Inflammatory macrophage treated with lipopolysaccharide for 4 hours (primary cell): ENCODE measurements at places on chromosomes 12 and 14.

GRCh38 chr12:75674393-75674792 lies 163.0 kb upstream of the KRR1 start:
- no peak for DNase-seq

DNA sequence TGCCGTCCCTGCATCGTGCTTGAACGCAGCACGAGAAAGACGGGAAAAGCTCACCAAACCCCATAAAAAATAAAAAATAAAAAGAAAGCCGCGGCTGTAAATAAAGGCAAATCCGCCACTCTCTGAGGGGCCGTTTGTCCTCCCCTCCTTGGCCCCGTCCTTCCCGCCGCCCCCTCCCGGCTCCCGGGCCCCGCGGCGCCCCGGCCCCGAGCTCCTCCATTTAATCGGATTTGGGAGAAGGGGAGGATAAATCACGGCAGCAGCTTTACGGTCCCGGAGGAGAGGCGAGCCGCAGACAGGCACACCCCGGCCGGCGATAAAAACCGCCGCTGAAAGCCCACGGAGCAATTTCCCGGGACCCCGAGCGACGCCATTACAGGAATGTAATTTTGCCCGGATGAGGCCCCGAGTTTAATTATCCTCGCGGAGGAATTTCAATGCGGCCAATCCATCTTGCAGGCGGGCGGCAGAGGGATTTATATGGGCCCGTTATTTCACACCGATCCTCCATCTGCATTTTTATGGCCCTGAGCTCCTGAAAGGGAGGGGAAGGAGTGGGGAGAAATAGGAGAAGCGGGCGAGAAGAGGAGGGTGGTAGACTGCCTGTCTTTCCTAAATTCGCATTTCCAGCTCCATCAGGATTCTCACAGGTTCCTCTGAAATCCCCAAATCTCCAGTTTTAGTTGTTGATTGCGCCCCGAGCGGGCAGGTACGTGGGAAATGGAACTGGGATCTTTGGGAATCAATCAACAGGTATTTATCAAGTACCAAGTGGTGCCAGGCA lies 1.3 kb upstream of the ATP5MC2 start:
- no peak for DNase-seq

DNA sequence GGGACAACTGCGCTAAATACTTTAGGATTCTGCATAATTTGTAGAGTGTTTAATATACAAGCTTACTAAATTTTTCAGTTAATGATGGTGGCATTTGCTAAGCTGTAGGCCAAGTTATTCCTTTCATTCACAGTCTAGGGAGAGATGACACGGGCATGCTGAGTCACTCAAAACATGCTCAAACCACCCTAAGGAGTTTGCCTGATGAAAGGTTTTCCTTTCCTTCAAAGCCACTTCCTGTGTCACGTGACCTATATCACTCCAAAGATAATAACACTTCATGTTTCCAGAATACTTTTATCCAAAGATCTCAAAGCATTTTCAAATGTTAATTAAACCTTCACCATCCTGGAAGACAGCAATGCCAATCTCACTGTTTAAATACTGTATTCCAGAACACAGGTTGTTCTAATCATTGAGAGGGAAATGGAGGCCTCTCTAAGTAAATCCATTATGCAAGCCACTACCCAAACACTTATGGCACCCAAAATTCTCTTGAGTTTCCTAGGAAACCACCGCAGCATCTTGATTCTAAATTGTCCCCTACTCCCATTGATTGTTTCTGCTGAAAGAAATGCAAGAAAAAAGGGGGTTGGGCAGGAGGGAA lies 207.0 kb upstream of the CDKN3 start:
- no peak for DNase-seq

- no peak for DNase-seq
These were observed 1.0 kb upstream of the NRIP2 start for GRCh38 chr12:2835691-2836403.

- DNase-seq, result no peak
These were observed 559 bp upstream of the LMBR1L start for GRCh38 chr12:49111206-49111605.

GRCh38 chr12:64742416-64742815 lies 16.8 kb downstream of the GNS start:
- peak; percentile 76 for DNase-seq

GRCh38 chr12:16385782-16386646 lies 38.6 kb downstream of the MGST1 start:
- peak; percentile 36 for DNase-seq

DNA sequence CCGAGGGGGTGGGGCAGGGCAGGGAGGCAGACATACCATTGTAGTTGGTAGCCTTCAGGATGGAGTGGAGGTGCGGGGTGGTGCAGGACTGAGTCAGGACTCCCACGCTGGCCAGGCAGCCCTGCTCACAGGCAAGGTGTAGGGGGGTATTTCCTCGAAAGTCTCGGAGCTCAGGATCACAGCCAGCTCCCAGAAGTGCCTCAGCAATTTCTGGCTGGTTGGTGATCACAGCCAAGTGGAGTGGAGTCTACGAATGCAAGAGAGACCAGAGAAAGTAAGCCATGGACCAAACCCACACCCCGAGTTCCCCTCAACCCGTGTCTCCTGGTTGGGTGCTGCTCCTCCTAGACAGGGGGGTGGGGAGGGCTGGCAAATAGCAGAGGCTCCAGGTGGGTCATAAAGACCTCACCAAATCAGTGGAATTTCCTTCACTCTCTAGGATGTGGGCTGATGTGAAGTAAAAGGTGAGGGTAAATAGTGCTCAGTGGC lies 1.4 kb downstream of the NFKBIA start:
- DNase-seq, result peak; percentile 47

DNA sequence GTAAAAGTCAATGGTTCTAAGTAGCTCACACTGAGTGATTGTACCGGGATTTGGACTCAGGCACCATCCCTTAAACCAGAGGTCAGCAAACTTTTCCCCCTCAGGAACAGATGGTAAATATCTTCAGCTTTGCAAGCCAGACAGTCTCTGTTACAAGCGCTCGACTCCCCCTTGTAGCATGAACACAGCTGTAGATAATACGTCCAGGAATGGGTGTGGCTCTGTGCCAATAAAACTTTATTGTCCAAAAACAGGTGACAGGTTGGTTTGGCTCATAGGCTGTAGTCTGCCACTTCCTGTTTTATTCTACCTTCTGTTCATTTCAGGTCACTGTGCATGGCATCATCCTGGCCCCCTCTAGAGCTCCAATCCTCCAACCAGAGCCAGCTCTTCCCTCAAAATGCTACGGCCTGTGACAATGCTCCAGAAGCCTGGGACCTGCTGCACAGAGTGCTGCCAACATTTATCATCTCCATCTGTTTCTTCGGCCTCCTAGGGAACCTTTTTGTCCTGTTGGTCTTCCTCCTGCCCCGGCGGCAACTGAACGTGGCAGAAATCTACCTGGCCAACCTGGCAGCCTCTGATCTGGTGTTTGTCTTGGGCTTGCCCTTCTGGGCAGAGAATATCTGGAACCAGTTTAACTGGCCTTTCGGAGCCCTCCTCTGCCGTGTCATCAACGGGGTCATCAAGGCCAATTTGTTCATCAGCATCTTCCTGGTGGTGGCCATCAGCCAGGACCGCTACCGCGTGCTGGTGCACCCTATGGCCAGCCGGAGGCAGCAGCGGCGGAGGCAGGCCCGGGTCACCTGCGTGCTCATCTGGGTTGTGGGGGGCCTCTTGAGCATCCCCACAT lies 7.6 kb downstream of the BDKRB1 start:
- DNase-seq, result no peak

- DNase-seq, result no peak
These were observed 370.2 kb downstream of the DPF3 start for GRCh38 chr14:72523424-72524294.

DNA sequence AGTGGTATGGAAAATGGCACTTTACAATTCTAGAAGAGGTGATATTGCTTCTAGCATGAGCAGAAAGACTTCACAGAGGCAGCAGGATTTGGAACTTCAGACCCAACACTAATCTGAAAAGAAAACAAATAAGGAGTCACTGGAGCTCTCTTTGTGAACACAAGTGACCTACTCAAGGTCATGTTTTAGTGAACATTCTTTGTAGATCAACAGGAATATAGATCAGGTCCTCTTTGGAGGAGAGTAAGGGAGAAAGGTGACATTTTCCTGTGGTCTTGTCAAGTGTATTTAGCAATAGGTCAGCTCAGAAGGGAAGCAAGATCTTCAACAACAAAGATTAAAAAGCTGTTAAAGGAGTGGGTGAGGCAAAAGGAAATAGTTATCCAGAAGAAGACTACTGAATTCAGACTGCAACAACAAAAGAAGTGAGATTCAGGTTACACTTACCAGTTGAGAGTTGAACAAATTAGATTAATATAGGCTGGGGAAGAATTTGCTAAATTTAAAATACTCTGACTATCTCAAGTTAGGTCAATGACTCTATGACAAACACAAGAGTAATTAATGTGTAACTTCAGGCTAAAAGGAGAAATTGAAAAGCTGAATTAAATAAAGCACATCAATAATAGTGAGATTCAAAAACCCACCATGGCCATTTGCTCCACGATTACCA lies 528.2 kb downstream of the RPS29 start:
- no peak for DNase-seq

DNA sequence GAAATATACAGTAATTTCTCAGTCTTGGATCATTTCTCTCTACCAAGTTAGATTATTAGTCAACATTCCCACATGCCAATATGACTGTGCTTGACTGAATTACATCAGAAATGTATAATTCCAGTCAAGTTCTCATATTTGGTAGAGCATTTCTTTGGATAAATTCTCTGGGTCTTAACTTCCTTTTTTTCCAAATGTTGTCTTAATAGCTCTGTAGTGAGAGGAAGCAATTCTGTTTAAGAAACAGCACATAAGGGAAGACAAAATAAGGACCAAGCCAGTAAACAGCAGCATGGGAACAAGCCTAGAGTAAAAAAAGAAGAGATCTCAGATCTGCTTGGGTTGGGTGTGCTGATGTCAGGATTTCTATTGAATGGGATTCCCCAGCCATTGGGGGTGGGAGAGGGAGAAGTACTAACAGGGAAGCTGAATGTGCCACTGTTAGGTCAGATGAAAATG lies 14.2 kb upstream of the DYRK2 start:
- peak; percentile 87 for DNase-seq

DNA sequence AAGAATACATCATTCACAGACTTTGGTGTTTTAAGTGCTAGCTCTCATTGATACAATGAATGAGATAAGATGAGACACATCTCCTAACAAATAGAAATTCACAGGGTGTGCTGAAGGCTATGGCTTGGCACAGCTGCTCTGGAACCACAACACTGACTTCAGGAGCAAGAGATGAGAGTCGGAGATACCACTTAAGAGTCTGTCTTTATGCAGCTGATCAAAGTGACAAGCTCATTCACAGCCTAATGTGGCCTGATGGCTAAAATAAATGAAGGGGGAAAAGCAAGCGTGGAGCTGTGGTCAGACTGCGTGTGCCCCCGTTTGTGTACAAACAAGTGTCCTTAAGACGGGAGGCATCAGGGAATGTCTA lies 29.7 kb upstream of the FAM181A start:
- DNase-seq, result no peak

DNA sequence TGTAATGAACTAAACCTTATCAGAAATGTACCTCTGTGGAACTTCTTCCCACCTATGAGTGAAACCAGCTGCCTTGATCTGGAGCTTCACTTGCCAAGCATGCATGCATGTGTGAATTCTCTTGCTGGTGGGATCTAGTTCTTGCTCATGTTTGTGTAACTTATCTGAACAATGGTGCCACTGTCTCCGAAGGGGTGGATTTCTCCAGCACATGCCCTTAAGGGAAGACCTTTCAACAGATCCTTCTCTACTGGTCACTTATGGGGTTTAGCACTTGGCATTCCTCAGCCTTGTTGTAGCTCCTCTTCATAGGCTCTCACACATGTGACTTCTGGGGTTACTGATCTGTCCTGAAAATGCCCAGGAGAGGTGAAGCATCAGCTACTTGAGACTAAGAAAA lies 25.0 kb downstream of the SMOC1 start:
- DNase-seq, result no peak

DNA sequence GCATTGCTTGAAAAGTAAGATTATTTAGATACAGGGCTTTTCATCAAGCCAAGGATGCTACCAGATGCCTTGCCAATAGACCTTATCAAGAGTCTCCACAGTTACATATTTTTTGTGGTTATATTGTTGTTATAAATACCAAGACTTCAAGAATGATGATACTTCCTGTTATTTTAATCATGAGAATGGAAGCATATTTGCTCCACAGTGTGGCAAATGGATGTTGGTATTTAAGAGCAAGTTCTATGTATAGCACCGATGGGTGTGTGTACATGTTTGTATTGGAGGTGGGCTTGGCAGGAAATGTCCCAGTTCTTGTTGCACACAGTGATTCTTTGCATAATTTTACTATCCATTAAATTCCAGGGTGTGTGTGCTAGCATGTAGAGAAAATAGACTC lies 4.4 kb upstream of the NID2 start:
- DNase-seq, result no peak

- no peak for DNase-seq
These were observed 463.8 kb downstream of the APAF1 start for GRCh38 chr12:99108924-99109323.

DNA sequence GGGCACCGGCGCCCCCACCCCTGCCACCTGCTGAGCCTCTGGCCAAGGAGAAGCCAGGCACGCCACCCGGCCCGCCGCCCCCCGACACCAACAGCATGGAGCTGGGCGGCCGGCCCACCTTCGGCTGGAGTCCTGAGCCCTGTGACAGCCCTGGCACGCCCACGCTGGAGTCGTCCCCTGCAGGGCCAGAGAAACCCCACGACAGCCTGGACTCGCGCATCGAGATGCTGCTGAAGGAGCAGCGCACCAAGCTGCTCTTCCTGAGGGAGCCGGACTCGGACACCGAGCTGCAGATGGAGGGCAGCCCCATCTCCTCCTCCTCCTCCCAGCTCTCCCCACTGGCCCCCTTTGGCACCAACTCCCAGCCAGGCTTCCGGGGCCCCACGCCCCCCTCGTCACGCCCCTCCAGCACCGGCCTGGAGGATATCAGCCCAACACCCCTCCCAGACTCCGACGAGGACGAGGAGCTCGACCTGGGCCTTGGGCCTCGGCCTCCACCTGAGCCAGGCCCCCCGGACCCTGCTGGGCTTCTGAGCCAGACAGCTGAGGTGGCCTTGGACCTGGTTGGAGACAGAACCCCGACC lies 6.5 kb downstream of the SETD1B start:
- DNase-seq, result no peak

- DNase-seq, result no peak
These were observed 5.6 kb downstream of the ATP5MC2 start for GRCh38 chr12:53670308-53670707.

- DNase-seq, result no peak
These were observed 75.7 kb downstream of the PLEKHG7 start for GRCh38 chr12:92778525-92778924.

DNA sequence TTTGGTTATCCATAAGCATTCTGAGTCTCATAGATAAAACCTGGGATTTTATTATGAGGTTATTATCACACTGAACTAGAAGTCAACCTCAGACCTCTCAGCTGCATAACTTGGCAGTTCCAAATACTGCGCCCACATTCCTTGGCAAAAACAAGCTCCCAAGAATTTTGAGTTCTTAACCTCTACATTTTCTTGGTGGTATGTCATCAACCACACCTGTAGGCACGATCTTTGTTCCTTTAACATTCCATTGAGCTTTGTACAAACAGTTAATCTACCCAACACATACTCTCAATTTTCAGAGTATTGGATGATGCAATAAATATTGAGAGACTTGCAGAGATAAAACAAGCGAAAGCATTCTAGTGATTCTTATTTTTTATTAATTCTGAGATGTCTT lies 371.8 kb upstream of the PRICKLE1 start:
- DNase-seq, result no peak

GRCh38 chr12:33555128-33555527 lies 115.5 kb upstream of the SYT10 start:
- no peak for DNase-seq

GRCh38 chr12:77122236-77122635 lies 56.9 kb upstream of the E2F7 start:
- DNase-seq, result no peak
